Stimulated activated CD4-positive, alpha-beta T cell treated with anti-CD3 and anti-CD28 coated beads, Interleukin-1b, Interleukin-23, amount 100 ng/mL, for 1 hour (primary cell): ENCODE measurements at places on chromosomes 7 and 10.

DNA sequence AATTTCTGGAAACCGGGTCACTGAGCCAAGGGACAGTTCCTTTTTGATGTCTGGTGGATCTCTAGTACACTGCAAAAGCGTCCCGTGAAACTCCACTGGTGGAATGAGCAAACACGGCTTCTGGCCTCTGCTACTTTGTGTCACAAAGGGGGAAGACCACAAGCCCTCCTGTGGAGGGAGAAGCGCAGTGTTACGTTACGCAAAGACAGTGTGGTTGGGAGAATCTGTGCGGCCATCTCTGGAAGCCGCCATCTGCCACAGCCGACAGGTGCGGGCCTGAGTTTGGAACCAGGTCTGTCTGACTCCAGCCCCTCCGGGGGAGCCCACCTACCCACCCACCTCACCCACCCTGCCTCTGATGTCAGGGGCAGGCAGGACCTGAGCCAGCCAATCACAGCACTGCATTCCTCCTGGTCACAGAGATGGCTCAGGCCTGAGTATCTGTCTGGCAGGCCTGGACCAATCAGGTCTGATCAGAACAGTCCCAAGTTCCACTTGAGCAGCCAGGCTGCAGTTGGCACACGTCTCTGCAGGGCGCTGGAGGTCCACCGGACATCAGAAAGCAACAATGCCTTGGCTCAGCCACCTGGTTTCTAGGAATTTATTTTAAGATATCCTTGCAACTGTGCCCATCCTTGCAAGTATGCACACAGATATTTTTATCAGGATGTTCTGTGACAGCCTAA is 3.0 kb upstream of the CYP2W1 start:
- no peak for DNase-seq

DNA sequence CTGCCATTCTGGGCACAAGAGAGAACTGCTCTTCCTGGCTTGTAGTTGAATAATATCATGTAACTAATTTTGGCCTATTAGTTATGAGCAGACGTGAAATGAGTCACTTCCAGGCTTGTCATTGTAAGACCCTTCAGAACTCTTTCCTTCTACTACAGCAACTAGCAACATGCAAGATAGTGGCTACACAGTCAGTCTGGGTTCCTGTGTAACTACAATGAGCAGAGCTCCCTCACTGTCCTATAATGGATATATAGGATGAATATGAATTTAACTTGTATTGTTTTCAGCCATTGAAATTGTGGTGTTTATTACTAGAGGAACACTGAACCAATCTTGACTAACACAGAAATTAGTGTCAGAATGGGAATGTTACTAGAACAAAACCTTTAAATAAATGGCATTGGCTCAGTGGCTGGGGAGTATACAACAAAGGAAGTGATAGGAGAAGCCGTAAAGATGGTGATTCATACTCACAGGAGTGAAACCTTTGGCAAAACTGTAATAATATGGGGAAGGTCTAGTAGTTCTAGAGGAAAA is 2.9 kb upstream of the MTPN start:
- no peak for DNase-seq

GRCh38 chr7:45696476-45696875 is 122.3 kb downstream of the ADCY1 start:
- no peak for DNase-seq

DNA sequence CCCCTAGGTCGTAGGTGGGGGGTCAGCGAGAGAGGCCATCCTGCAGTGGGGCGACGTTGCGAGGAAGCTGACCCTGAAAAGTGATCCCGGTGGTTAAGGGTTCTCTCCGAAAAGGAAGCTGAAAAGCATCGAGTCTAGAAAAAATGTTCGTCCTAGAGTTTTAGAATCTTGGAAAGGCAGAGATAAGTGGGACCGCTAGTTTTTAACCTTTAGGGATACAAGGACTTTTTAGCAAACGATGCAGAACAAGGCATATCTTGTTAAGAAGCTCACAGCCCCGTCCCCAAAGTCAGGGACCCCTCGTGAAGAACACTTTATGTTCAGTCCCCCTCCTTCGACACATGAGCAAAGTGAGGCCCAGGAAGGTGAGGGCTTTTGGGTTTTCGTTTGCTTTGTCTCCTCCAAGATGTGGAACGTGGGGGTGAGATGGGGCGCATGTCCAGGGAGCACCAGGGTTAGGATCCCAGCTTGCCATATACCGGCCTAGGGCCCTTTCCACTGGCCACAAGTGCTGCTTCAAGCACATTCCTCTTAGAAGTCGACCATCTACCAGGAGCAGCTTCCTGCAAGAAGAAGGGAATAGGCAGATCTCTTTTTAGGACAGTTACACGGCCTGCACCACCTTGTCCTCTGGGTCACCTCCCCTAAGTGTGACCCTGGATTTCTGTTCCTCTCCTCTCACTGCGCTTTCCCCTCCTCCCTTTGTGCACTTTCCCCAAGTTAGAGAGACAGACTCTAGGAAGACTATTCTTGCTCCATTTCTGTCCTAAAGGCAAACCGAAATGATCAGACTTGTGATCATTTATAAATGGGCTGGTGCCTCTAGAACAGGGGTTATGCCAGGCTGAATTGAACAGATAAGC is 969 bp downstream of the SLC35G1 start:
- no peak for DNase-seq

- DNase-seq, result no peak
Measured at GRCh38 chr7:24963218-24963617, 16.8 kb downstream of the OSBPL3 start.

DNA sequence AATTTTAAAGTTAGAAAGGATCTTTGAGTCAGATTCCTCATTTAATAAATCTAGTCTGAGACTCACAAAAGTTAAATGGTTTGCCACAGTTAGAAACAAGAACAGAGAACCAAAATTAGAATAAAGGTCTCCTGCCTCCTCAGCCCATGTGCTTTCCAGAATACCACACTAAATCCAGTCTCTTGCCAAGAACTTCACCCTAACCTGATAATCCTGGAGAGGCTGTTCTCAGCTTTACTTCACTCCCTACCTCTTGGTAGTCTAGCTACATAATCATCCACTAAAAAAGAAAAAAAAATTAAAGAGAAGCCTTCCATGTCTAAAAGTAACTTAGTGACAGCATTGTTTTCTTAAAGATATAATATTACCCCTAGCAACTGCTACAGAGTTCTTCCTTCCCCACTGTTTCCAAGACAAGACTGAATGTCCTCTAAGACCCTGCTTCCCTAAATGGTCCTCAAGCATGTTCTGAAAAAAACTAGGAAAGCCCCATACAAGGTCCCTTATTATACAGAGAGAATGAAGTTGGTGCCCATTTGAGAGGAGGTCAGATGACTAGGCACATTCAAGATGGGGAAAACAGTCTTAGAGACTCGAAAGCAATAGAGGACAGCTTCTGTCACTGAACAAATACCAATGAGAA is 56.8 kb downstream of the ZNF438 start:
- DNase-seq, result no peak

GRCh38 chr10:49606981-49607535 is 3.1 kb upstream of the SLC18A3 start:
- peak; percentile 32 for DNase-seq

GRCh38 chr10:101969412-101969922 is 86.5 kb downstream of the ARMH3 start:
- no peak for DNase-seq
